CD4-positive, alpha-beta T cell treated with Interleukin-1 beta for 1 hour (primary cell): ENCODE measurements at places on chromosomes 13 and 19.
A peak's percentile ranks its signal among the peaks of the same experiment; 100 is the strongest.

DNA sequence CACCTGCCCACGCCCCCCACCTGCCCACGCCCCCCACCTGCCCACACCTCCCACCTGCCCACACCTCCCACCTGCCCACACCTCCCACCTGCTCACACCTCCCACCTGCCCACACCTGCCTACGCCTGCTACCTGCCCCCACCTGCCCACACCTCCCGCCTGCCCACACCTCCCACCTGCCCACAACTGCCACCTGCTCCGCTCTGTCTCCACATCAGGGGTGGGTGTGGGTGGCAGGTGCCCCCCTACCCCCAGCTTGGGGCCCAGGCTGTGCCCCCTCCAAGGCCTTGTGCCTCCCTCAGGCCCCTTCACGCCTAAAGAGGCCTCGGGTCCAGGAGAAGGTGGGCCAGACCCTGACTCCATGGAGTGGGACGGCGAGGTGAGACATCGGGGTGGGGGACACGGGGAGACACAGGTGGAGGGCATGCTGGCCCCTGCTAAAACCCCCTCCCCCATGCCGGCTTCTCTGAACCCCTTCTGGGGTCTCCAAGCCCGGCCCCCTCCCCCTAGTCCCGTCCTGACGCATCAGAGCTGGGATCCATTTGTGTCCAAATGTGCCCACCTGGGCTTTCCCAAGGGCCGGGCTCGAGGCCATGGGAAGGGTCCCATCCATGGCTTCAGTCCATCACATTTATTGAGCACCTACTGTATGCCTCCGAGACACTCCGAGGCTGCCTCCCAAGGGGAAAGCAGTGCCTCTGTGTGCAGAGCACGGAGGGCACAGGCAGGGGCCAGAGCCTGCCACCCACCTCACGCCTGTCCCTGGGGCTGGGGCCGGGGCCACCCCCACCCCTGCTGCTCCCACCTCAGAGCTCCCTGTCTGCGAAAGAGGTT is 4.9 kb downstream of the PLK5 start:
- no peak for DNase-seq

DNA sequence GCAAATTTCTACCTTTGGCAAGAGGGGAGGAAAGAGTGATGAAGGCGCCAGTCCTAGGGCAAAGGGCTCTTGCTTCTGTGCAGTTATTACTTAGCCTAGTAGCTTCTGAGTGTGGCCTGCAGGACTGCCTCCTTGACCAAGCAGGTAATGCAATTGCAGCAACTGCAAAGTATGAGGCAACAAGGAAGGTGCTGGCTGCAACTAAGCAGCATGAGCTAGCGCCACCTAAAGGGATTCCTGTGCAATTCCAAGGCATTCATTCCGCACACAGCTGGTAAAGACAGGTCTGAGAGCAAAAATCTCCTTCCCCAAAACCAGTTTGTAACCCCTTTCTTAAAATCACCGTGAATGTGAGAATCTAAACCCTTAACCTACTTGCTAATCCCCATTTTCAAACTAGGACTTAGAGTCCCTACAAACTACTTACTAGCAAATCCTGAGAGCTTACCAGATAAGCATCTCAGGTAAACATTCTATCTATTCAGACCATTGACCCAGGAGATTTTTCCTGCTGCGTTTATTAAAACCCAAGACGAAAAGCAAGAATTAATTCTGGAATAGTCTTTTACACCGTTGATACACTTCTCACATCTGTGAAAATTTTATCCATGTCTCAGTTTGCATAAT is 62.9 kb downstream of the DCT start:
- no peak for DNase-seq

DNA sequence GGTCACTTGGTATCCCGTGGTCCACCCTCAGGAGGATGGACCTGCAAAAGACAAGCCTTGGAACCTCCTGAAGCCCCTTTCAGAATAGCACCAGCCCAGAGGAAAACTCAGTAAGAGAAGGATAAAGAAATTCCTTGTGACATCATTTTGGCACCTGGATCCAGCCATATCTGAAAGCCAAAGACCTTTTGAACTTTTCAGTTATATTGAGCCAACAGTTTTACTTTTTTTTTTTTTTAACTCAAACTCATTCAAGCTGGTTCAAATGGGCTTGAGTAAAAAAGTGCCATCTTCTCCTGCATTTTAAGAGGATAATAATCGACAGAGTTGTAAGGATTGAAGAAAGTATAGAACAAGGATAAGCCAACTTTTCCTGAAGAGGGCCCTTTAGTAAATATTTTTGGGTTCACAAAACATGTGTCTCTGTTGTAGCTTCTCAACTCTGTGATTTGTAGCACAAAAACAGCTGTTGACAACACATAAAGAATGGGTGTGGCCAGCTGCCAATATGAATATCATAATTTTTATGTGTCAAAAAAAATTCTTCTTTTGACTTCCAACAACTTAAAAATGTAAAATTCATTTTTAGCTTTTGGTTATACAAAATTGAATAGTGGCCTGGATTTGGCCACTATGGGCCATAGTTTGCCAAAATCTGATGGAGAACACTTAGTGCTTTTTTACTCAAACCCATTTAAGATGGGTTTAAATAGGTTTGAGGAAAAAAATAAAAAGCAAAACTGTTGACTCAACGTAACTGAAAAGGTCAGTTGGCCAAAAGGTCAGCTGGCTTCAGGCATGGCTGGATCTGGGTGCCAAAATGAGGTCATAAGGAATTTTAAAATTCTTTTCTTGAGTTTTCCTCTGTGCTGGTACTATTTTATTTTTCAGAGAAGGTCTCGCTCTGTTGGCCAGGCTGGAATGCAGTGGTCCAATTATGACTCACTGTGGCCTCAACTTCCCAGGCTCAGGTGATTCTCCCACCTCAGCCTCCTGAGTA is 50.7 kb downstream of the ACSBG2 start:
- DNase-seq, result no peak

GRCh38 chr13:38844581-38844980 is 146.1 kb downstream of the STOML3 start:
- DNase-seq, result no peak

DNA sequence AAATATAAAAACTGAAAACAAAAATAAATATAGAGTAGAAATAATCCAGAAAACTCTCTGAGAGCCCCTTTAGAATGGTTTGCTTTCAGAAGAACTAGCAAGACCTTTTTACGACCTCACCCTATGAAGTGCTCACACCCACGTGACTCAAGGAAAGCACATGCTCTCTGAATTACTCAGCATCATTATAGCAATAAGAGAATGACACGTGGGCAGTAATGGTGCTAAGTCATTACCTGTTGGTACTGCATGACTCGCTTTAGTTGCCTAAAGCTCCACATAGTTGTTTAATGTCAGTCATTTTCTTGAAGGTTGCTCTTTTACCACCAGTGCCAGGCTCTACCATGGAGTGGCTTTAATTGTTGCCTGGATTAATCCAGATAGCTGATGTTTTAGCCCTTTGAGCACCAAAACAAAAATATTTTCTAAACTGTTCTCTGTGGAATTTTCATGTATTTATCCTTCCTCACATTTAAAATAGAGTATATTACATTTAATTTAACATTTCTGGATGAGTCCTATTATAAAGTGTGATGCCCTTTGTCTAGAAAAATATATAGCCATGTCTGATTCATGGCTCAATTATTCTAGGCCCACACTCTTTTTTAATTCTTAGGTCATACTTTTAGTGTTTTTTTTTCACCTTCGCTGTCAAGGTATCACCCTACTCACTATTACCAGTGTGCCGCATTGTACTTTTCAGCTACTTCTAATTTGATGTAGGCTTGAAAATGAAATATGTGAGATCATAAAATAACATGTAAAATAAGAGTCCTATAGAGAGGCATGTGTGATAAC is 56.8 kb downstream of the THSD1 start:
- no peak for DNase-seq

DNA sequence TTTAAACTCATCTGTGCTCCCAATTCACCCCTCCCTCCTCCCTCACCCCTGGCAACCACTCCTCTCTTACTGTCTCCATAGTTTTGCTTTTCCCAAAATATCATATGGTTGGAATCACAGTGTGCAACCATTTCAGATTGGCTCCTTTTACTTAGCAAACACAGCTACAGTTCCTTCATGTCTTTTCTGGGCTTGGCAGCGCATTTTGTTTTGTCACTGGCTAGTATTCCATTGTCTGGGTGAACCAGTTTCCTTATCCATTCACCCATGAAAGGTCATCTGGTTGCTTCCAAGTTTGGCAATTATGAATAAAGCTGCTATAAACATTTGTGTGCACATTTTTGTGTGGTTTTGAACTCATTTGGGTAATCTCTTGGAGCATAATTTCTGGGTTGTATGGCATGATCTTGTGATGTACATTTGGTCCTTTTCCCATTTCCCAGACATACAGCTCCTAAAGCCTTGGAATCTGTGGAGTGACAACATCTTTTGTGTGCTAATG is 23.9 kb upstream of the GAS6 start:
- no peak for DNase-seq

- no peak for DNase-seq
Observed at GRCh38 chr19:47331931-47332547, at the start of gene C5AR2. C5AR2 (plus strand) TSS chr19:47332175; CDS start chr19:47340800, 8,625 bp downstream.

DNA sequence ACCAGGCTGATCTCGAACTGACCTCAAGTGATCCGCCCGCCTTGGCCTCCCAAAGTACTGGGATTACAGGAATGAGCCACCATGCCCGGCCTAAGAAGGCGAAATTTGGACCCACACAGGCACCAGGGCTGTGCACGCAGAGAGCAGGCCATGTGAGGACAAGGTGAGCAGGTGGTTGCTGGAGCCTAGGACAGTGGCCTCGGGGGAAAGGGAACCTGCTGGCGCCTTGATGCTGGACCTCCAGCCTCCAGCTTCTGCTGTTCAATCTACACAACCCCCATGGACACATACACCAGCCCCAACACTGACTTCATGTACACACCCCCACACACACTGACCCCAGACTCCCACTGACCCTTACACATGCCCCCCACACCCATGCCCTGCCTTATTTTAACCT is 41.8 kb upstream of the CCNE1 start:
- DNase-seq, result no peak

DNA sequence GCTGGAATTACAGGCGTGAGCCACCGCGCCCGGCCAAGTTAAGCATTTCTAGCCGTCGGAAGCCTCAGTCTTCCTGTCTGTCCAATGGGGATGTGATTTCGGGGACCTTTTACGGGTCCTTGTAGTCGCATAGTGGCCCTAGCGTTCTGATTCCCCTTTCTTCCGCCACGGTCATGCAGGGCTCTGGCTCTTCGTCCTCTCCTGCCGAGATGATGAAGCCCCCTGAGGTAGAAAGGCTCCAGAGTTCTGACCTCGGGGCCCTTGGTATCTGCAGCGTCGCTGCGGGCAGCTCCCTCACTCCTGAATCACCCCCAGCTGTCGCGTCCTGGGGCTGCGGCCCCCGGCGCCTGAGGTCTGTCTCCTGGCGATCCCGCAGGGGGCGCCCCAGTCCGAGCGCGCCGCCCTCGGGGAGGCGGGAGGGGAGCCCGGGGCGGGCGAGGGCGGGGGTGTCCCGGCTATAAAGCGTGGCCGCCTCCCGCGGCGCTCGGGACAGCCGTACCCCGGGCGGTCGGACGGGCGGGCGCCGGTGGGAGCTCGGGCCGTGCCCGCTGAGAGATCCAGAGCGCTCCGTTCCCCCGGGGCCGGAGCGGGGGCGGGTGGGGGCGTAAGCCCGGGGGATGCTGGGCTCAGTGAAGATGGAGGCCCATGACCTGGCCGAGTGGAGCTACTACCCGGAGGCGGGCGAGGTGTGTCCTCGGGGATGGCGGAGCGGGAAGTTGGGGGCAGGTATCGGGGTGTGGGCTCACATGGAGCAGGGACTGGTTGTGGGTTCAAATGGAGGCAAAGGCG is at the start of gene FOXA3:
FOXA3 (plus strand) TSS at position 487 of the 789 bp plus-strand sequence; CDS start at position 618, 131 bp downstream.
- peak; percentile 67 for DNase-seq

DNA sequence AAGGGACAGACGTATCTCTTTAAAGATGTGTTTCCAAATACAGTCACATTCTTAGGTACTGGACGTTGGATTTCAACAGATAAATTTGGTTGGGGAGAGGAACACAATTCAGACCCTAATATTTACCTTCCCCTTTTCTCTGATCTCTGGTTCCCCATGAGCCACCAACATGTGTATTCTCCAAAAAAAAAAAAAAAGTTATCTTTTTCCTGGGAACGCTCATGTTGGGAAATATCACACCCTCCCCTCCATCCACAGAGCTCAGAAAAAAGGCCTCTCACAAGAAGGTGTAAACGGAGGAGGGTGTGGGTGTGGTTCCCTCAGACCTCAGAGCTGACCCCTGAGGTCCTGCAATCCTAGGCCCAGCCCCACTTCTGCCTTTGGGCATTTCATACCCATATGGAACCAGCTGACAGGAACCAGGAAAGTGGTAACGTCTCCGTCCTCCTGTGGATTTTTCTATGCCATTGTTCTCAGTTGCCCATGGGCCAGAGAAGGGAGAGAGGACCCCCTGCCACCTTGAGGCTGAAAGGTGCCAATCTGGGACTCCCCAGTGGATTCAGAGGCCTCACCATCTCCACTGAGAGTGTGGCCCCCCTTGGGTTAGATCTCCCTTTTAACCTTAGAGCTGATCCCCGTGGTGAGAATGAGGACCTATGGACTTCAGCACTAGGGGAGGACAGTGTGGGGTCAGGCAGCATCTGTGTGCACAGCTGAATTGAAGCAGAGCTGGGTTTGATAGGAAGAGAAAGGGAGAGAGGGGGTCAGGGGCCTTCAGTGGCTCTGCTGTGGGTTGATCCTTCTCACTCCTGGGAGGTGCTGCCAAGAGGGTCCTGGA is 8.4 kb upstream of the SIGLEC12 start:
- DNase-seq, result no peak

- DNase-seq, result no peak
Observed at GRCh38 chr19:4035582-4035981, 28.0 kb downstream of the PIAS4 start.

- no peak for DNase-seq
Observed at GRCh38 chr19:56934438-56935090, 94.0 kb upstream of the PEG3 start.
